RPMI7951 (cell line): ENCODE measurements at places on chromosomes 7 and 10. TPM values are rescaled to one million over a fixed set of nuclear protein-coding genes. Genes with fewer than 3 reads are reported as not detected.
A peak's percentile ranks its signal among the peaks of the same experiment; 100 is the strongest.

- peak; percentile 99 for DNase-seq
Measured at GRCh38 chr7:74097937-74098614, 14.5 kb downstream of the LIMK1 start.

The FAM237B gene
- total RNA-seq: not detected in 2 replicates

GRCh38 chr10:28147706-28148105 lies 148.8 kb upstream of the ODAD2 start:
- no peak for DNase-seq

DNA sequence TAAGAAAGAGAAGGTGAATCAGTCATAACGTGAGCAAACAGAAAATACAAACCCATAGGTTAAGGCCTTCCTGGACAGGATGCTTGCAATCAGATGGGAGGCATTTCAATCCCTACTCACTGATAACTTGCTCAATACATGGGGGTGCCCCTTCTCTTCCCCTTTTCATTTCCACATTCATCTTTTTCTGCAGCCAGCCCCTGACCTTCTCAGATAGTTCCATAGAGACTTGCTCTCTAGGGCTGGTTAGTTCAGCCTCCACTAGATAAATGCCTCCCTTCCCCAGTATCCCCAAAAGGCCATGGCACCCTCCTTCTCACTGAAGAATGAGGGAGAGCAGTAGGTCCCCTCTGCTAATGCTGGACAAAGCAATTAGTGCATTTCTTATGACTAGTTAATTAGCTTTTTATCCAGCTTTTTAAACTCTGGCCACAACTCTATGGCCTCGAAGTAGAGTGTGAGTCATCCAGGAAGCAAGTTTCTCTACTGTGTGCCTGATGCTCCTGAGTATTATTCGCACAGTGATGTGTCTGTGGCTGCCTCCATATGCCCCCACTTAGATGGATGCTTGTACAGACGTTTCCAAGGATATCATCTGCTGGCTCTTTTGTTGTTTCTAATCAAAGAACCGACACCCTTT lies 12.7 kb downstream of the CHN2 start:
- DNase-seq: peak; percentile 29

DNA sequence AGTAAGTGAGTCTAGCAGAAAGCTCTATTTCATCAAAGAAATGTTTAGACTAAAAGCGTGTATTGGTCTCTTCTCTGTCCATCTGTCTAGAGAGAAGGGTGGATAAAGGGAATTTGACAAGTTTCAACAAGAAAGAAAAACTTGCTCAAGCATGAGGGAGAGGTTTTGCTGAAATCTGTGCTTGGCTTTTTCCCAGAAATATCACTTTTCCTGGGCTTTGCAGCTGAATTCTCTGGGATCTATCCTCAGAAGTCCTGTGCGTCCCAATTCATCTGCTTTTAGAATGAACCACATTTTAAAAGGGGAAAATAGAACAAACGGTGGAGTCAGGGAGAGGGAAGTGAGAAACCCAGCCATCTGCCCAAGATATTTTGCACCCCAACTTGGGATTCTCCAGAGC lies 59.6 kb upstream of the CELF2 start:
- no peak for DNase-seq

DNA sequence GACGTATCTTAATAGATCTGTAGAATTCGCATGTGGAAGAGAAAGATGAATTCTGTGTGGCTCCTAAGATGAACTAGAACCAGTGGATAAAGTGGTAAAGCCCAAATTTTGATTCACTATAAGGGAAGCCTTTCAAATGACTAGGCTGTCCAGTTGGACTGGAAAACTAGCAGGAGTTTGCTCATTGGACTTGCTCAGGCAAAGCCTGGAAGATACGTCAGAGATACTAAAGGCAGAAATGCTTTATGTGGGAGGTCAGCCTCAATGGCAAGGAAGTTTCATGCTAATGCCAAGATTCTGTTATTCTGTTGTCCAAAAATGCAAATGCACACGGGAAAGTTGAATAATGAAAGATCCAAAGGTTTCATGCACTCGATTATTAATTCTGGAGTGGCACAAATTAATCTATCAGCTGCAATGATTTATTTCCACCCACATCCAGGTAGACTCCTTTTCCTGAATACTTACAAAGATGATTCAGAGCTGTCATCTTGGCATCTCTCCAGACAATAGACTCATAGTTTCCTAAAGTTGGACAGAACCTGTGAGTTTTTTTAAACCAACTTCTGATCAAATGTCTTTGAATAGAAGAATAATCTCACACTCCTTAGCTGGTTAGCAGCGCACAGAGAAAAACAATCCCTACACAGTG lies 20.5 kb upstream of the PPP1R3C start:
- DNase-seq: peak; percentile 73

DNA sequence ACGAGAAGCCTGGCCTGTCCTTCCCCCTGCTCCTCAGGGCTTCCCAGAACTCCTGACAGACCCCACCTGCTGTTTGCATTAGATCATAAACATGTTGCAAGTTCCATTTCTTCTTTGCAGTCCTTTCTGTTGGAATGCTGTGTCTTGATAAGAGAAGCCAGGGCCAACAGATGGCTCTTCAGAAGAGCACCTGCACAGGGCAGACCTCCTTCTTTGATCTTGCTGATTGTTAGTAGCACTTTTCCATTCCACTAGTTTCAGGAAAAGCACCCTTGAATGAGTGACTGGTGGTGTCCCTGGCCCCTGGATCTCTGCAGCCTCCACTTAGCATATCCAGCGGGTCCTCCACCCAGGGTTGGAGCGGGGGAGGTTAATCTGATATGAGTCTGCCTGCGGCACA lies 243.2 kb downstream of the GFRA1 start:
- DNase-seq: no peak

The KNDC1 gene
- total RNA-seq: not detected in 2 replicates

DNA sequence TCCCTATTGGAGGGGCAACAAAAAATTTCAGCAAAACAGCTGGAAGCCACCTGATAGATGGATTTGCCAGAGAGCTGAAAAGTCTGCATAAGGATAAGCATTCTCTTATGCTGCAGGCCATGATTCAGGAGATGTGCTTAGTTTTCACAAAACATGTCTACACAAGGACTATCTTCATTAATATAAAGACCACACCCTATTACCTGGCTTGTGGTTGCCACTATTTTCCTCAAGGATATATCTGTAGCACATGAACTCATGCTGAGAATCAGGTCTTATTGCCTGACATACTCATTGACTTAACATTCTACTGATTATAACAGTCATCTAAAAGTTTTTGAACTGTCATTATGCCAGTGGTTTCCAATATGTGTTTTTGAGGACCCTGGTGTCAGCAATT lies 7.1 kb upstream of the COL17A1 start:
- DNase-seq: no peak

- DNase-seq: no peak
Measured at GRCh38 chr10:131738396-131738735, 162.4 kb upstream of the PPP2R2D start.

The TEX47 gene
- not detected in 2 replicates for total RNA-seq

GRCh38 chr10:114678820-114679219 lies 20.7 kb upstream of the ABLIM1 start:
- DNase-seq: no peak

The SUGCT gene
- total RNA-seq: 10.7 and 12.4 TPM in 2 replicates

DNA sequence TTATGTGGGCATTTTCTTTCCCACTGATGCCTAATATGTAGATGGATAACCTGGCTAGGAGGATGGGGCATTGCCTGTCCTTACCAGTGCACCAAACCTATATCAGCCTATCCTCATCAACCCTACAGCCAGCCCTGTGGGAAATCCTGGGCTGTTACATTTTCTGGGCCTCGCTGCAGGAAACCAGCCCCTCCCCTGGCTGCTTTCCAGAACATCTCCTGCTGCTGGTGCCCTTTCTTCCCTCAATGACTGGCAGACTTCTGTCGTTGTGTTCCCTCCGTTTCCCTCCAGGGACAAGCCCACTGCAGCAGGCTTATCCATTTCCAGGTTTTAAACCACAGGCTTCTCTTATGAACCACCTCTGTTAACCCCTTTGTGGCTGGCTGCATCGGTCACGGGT lies 486.1 kb upstream of the COBL start:
- no peak for DNase-seq

- no peak for DNase-seq
Measured at GRCh38 chr10:99233689-99234037, 2.0 kb downstream of the HPSE2 start.

The ARHGEF35 gene
- 1.3 and 1.4 TPM in 2 replicates for total RNA-seq

- DNase-seq: no peak
Measured at GRCh38 chr7:120156476-120156875, 116.5 kb upstream of the KCND2 start.

The MINPP1 gene
- total RNA-seq: 36.6 and 38.4 TPM in 2 replicates

The ADAM12 gene
- 34.8 and 38.6 TPM in 2 replicates for total RNA-seq

GRCh38 chr10:70085975-70086613 lies 33.4 kb downstream of the MACROH2A2 start:
- DNase-seq: no peak

GRCh38 chr7:46486256-46487206 lies 565.5 kb upstream of the IGFBP3 start:
- peak; percentile 80 for DNase-seq

GRCh38 chr10:71782917-71783490 lies 9.7 kb upstream of the VSIR start:
- DNase-seq: no peak

The SPOCK2 gene
- total RNA-seq: 0.10 and 0.72 TPM in 2 replicates

DNA sequence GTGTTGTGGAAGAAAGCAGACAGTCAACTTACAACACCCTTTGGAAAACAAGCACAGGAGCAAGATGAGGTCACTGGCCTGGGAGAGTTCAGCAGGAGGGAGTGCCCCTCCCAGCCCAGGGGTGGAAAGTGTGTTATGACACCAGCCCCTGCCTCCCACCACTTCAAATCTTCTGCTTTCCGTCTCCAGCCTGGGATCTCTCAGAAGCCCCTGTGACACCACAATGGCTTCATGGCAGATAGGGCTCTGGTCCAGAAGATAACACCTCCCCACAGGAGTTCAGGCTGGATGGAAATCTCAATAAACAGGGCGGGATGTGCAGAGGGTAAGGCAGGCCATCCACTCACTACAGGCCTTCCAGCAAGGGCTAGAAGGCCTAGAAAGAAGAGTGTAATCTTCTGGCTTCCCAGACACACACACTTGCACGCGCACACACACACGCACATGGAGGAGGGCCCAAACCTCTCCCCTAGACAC lies 48.7 kb upstream of the ZMIZ1 start:
- DNase-seq: no peak

GRCh38 chr10:62634576-62634975 lies 169.9 kb upstream of the ADO start:
- DNase-seq: no peak

DNA sequence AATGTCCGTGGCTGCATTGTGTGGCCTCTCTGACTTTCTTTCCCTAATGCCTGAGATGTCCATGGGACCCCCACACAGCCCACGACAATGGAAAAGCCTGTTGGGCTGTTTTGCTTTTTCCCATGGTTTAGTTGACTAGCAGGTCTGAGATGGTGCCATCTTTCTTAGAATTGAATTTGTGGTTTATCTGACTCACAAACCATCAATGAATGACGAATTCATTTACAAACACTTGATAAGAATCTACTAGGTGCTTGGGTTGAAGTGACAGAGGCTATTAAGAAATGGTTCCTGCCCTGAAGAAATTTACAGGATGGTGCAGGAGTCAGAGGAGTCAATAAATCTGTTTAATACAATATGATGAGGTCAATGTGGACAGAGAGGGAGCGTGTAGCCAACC lies 75.4 kb downstream of the OTUD1 start:
- peak; percentile 72 for DNase-seq

DNA sequence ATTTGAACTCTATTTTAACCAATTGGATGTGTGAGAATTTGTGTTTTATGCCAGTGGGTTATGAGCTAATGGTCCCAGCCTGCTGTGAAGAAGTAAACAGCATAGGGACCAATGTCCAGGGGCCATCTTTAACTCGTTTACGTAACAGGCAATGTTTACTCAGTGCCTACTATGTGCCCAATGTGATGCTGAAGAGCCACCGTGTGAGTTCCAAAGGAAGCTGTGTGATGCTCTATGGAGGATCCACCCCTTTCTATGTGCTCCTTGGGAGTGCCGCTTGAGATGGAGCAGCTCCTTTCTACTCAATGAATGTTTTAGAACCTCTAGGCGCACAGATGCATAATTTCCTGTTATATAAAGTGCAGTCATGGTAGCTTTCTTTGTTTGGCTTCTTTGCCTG lies 21.3 kb downstream of the DYNC1I1 start:
- DNase-seq: no peak

- DNase-seq: no peak
Measured at GRCh38 chr7:150722431-150722931, 6.1 kb downstream of the GIMAP1 start.

- no peak for DNase-seq
Measured at GRCh38 chr7:1351881-1352625, 107.2 kb downstream of the MICALL2 start.

The ABI1 gene
- total RNA-seq: 69.0 and 70.9 TPM in 2 replicates
